Stimulated activated CD4-positive, alpha-beta T cell treated with anti-CD3 and anti-CD28 coated beads, TNF-alpha, amount 100 ng/mL, for 24 hours (primary cell): ENCODE measurements at places on chromosomes 5 and 9.

- no peak for DNase-seq
Measured at GRCh38 chr9:97441729-97442128, 29.8 kb downstream of the TDRD7 start.

DNA sequence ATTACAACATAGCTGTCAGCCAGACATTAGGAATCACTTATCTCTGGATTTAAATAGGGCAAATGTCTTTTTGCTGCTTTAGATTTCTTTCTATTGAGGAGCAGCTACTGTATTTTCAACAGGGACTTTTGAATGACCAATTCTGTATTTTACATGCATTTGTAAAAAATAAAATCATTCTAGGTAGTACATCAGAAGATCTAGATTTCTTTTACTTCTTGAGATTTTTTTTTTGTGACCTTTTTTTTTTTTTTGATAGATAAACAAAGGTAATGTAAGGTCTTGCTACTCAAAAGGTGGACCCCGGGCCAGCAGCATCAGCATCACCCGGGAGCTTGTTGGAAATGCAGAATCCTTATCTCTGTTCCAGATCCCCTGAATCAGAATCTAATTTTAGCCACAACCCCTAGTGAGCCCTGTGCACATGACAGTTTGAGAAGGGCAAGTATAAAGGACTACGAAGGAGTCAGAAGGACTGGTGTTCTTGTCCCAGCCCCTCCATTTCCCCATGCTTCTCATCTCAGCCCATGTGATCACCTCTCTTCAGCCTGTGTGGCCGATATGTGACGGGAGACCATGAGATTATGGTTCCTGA, 37.7 kb upstream of the CKMT2 start:
- no peak for DNase-seq

- DNase-seq = peak; percentile 60
Measured at GRCh38 chr9:71604197-71605063, 163.9 kb downstream of the CEMIP2 start.

DNA sequence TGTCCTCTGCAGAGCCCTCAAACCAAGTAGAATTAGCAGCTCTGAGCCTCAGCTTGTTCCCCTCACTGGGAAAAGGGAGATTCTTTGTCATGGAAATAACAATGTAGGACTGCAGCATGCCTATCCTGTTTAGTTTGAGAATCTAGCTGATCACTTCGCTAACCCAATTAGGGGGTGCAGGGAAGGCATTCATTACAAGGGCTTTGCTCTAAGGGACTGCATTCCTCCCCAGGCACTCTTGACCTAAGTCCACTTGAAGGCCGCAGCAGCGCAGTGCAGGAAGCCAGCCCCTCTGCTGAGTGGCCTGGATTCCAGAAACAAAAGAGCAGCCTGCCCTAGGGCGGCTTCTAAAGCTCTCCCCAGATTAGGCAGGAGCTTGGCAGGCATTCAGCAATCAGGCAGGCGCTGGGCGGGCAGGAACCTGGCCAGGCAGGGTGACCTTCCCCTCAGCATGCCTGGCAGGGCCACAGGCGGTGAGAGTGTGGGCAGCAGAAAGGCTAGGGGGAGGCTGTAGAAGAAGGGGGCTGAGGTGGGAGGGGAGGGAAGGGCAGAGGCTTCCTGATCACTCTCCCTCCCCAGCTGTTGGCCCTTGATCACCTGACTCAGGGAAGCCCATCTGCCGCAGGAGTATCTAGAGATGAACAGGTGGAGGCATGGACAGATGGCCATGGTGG, 24.8 kb downstream of the CCNJL start:
- no peak for DNase-seq

- DNase-seq = no peak
Measured at GRCh38 chr5:168415971-168416370, 70.3 kb upstream of the RARS1 start.

DNA sequence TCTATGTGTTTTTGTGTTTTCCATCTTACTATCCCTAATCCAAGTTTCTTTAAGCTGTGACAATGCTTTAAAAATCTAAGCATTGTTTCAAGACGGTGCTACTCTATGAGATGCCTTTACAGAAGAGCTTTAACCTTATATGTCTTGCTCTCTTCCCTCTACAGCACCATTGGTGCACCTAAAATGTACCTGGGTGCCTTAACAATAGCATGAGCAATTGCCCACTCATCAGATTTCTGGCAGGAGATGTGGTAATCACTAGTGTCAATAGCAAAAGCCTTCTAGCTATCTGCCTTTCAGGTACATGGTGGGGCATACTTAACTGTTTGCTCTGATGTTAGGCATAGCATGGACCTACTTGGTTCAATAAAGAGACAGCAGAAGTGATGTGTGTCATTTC, 222.3 kb upstream of the KIF2A start:
- no peak for DNase-seq

DNA sequence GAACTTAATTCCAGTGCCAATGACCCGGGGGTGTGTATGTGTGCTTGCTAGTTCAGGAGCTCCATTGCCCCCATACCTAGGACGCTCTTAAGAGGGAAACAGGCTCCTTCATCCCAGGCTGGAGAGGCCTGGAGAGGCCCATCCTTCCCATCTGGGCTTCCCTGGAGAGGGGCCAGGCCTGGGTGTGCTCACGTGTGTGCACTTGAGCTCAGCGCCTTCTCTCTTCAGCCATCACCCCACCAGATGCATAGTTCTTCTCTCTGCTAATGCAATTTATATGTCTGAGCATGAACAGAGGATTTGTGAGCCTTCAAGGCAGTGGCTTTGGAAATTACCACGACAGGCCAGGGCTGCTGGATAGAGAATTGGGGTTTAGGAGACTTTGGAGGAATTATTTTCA, 48.6 kb upstream of the SHB start:
- no peak for DNase-seq
